ENCODE measurements at places on chromosomes 6 and 20.

DNA sequence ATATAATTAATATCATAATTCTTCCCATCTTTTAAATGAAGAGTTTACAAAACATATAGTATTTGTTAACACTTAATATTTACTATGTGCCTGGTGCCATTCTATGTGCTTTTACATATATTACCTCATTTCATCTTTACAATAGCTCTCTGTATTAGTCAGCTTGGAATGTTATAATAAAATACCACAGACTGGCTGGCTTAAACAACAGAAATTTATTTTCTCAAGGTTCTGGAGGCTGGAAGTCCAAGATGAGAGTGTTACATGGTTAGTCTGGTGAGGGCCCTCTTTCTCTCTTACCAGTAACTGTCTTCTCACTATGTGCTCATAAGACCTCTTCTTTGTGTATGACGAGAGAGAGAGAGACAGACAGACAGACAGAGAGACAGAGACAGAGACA, 110.2 kb downstream of the NKAIN2 start:
- DNase-seq = no peak

- DNase-seq = no peak
These were observed 22.3 kb upstream of the RPP40 start for GRCh38 chr6:5025911-5026819.

DNA sequence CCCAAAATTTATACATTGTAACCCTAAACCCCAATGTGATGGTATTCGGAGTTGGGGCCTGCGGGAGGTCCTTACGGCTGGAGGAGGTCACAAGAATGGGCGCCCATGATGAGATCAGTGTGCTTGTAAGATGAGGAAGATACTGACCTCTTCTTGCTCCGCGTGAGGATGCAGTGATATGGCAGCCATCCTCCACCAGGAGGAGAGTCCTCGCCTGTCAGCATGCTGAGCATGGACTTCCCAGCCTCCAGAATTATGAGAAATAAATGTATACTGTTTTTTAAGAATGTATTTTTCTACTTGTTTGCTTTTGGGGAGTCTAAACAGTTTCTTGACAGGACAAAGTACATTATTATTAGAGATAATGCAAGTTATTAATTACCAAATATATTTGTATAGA, 8.7 kb upstream of the SYNDIG1 start:
- DNase-seq = no peak

GRCh38 chr6:88359530-88360202, 193.5 kb upstream of the CNR1 start:
- DNase-seq = no peak

DNA sequence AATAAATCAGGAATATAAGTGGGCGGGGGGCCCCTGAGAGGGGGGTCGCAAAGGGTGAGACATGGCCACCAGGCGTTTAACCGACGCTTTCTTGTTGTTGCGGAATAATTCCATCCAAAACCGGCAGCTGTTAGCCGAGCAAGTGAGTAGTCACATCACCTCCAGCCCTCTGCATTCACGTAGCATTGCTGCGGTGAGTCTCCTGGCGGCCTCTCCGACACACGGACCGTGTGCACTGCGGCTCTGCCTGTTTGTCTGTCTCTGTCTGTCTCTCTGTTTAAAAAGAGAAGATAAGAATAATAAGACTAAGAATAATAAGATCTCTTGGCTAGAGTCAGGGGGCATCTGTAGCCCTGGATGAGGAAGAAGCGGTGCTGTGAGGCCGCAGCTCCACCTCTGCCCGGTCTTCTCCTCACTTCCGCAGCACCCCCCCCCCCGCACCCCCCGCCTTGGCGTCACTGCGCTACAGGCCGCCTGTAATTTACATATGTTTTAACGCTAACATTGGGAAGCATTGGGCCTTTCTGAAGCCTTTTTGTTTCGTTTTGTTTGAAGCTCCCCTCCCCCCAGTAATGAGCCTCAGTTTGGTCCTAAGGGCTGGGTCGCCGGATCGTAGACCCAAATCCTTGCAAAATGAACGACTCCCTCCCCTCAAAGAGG, 993 bp downstream of the STX16 start:
- peak; percentile 49 for DNase-seq

- no peak for DNase-seq
These were observed 72.9 kb upstream of the GLP1R start for GRCh38 chr6:38975621-38976049.

DNA sequence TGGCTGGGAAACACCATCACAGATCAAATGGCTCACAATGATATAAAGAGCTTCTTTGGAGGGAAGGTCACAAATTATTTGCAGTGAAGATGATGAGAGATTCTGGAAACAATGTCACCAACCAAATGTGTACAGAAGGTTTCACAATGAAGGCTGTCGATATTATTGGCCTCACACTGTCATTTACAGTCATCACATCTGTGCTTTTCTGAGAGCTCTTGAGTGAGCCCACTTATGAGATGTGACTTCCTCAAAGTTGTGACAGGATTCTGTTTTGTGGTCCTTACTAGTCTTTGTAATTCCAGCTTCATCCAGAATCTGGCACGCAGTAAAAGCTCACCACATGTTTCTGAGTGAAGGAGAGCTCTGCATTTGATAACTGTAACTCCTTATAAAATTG, 133.6 kb downstream of the LMBRD1 start:
- DNase-seq = no peak

DNA sequence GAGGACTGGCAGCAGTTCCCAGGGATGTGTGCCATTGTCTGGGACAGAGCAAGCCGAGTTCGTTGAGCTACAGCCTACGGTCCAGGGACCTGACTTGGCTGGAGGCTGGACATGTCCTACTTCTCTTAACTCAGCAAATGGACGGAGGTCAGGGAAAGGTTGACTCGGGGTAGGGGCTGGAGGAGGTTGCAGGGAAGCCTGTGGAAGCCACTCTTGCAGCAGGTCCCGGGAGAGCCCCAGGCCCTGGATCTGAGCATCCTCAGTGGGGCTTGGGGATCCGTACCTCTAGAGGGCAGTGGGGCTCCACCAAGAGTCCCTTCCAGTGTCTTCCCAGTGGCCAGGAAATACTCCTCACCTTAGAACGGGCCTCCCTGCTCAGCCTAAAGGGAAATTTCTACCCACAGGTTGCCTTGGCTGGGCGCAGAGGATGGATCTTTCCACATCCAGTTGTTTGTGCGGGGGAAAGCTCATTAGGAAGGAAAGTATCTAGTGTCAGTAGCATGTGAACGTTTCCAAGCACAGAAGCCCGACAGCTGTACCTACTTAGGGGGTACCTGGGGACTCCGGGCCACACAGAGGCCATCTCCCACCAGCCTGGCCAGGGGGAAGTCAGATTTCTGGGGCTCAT, 170.2 kb downstream of the NFATC2 start:
- DNase-seq = peak; percentile 38

GRCh38 chr6:142851601-142852000, 93.4 kb downstream of the HIVEP2 start:
- DNase-seq = no peak

- no peak for DNase-seq
These were observed 796 bp upstream of the TUBB start for GRCh38 chr6:30719356-30719755.

DNA sequence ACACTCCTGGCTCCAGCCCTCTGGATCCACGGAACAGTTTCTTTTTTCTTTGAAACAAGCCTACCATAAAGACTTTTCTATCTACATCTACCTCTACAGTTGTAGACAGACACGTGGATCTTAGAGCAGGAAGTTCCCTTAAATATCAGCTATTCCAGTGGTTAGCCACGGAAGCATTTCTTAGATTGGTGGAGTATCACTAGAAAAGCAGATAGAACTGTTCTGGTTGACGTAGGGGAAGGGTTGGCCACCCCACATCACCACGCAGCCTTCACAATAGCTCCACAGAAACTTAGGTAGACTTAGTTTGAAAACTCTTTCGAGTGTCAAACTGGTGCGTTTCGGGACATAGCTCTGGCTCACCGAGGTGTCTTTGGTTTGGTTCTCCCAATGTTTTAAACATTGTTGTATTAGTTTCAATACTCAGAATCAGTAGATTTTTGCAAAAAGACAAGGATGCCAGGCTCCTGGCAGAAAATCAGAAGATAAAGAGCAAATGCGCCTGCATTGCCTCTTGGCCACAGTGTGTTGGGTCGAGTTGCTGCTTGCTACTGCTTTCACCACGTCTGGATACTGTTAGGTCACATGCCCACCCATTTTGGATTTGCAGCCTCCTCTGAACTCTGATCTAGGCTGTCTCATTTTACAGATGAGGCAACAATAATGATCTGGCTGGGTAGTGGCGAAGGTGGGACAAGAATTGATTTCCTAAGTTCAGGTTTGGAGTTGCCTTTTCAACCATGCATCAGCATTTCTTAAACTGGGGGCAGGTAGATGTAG, 71.5 kb upstream of the DTNBP1 start:
- DNase-seq = no peak

DNA sequence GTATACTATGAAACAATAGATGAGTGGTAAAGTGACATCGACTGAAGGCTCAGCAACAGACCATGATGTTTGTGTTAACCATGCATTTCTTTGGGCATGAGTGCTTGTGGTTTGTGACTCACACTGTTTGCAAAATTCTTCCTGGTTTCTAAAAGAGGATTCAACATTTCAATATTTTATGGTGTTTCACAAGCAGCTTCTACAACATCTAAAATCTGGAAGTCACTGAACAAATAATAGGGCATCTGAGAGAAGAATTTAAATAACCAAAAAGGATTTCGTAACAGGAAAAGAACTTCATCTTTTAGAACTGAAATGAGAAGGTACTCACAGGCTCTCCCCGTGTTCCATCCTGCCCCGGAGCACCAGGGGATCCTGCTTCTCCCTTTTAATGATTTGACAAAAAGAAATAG, 146.2 kb downstream of the COL21A1 start:
- no peak for DNase-seq

DNA sequence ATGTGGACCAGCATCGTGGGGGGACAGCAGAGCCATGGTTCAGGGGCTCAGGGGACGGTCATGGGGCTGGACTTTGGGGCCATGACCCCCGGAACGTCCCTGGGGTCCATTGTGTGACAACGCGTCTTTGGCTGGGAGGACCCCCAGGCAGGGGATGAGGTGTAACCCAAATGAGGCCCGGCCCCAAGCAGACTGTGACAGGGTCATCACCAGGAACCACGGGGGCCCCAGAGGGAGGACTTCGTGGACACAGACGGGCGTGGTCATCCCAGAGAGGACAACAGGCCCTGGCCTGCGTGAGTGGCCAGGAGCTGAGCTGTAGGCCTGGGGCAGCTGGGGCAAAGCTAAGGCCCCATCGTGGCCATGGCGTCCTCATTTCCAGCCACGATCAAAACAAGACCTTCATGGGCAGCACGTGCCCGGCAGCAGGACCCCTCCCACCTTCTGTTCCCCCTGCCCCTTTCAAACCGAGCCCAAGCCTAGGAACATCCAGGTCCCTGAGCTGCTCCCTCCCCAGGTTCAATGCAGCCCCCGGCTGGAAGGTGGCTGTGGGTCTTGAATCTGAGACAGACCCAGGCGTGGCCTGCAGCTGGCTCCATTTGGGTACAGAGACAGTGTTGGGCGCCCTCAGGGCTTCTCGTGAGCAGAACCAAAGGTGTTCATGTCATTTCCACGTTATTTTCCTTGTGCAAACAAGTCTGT, 187.8 kb downstream of the TAF4 start:
- no peak for DNase-seq

DNA sequence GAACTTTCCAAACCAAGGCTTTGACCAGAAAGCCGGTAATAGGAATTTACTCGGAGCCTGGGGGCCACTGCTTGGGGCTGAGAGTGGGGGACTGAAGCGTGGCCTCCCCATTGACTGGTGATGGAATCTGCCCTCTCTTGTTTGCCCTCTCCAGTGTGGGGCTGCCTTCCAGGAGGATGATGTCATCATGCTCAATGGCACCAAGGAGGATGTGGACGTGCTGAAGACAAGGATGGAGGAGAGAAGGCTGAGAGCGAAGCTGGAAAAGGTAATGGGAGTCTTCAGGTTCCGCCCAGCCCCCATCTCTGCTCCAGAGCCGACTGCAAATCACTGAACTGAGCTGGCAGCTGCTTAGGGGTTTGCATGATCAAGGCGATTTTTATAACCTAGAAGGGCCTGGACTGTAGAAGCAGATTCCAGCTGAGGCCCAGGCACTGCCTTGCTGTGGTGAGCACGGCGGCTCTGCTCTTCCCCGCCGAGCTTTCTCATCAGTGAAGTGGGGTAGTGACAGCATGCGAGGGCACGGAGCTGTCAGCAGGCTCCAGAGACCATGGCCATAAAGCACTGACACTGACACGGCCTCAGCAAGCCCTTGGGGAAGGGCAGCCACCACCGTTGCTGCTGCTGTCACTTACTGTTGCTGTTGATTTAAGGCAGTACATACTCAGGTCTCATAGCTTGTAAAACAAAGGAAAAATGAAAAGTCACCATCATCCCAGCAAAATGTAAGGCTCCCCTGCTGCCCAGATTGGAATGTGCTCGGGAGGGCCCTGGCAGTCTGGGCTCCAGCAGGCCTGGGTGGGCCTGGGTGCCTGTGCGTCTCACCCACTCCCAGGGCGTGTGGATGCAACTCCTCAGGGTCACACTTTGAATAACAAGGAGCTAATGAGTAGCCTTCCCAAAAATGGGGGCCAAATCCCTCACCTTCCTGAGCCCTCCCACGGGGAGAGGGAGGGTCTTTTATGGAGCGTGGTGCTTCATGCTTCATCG, 11.1 kb upstream of the FAM209A start:
- DNase-seq = no peak

- DNase-seq = peak; percentile 22
These were observed at the start of gene DDR1 for GRCh38 chr6:30883685-30884520. Gene DDR1 (plus strand): TSS chr6:30884519. CDS start chr6:30888730, 4,211 bp downstream.

- no peak for DNase-seq
These were observed 596.2 kb upstream of the ADGRB3 start for GRCh38 chr6:68038815-68039408.

DNA sequence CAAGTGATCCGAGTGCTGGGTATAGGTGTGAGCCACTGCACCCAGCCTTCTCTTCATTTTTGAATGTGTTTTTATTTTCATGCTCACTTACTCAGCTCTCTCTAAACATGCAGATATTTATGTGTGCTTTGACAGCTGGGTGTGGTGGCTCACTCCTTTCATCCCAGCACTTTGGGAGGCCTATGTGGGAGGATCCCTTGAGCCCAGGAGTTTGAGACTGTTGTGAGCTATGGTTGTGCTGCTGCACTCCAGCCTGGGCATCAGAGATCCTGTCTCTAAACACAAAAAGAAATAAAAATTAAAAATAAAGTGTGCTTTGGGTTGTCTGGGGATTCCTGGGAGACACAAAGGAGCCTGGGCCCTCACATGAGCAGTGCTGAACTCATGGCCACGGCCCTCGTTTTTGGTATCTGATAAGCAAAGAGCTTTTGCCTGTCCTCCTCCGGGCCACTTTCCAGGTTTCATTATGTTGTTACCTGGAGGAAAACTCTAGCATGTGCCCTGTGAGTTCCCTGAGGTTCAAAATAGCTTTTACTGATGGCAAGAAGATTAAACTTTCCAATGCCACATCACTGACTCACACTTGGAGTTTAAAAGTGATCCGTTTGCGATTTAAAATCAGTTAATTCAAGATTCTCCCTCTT, 78.5 kb downstream of the CD164 start:
- DNase-seq = no peak

DNA sequence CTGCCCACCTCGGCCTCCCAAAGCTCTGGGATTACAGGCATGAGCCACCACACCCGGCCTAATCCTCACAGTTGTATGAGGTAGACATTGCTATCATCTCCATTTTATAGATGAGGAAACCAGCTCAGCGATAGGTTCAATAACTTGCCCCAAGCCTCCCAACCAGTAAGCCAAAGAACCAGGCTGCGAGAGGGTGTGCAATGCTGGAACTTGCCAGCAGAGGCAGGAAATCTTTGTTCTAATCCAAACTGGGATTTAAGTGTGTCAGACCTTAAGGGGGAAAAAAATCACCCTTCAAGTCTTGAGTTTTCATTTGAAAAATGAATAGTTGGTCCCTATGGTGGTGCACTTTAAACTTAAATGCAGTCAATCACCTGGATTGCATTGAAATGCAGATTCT, 20.1 kb upstream of the RNGTT start:
- no peak for DNase-seq

GRCh38 chr6:111468329-111469012, 14.5 kb downstream of the REV3L start:
- no peak for DNase-seq

Measured in activated T-helper 9 cell treated with anti-CD3 and anti-CD28 coated beads, Interleukin-2, amount 50 U/mL, for 16 hours (primary cell).